ENCODE measurements at places on chromosomes 12 and 14. TPM values are rescaled to one million over a fixed set of nuclear protein-coding genes. Genes with fewer than 3 reads are reported as not detected.

Gene PPP1R36
- total RNA-seq: not detected

Gene DIO3
- total RNA-seq: not detected

Gene DAO
- not detected for total RNA-seq

Gene EIF2S3B
- total RNA-seq: 1.3 TPM

Gene NCAPD2
- total RNA-seq: 40.7 TPM

Gene ZDHHC22
- total RNA-seq: not detected

Gene TAS2R7
- total RNA-seq: not detected

Gene SIX6
- not detected for total RNA-seq

Gene RTN1
- not detected for total RNA-seq

Gene SMIM41
- not detected for total RNA-seq

Gene SLC10A1
- not detected for total RNA-seq

Gene WNT1
- 0.85 TPM for total RNA-seq

Gene LMNTD1
- not detected for total RNA-seq

Gene TSPAN19
- not detected for total RNA-seq

Gene ZNF891
- 5.1 TPM for total RNA-seq

Gene NINJ2
- 1.7 TPM for total RNA-seq

Gene MGP
- 3.1 TPM for total RNA-seq

Gene SLC2A14
- total RNA-seq: 2.5 TPM

Gene GPR84
- total RNA-seq: not detected

Gene AICDA
- 0.18 TPM for total RNA-seq

Gene IL23A
- total RNA-seq: 16.3 TPM

Gene PPM1H
- total RNA-seq: 0.42 TPM

Gene PIANP
- 0.88 TPM for total RNA-seq

Gene DNAJC22
- not detected for total RNA-seq

Gene CDKN1B
- total RNA-seq: 180 TPM

Gene DTX1
- total RNA-seq: 11.2 TPM

Gene RIPK3
- total RNA-seq: 59.6 TPM

Gene RNASE4
- total RNA-seq: 0.46 TPM

Gene MEG3
- total RNA-seq: not detected

Gene ESRRB
- total RNA-seq: 0.23 TPM

Gene KLHL33
- total RNA-seq: 0.07 TPM

Gene ANO2
- not detected for total RNA-seq

Gene RDH16
- total RNA-seq: 1.1 TPM

Gene FIGNL2
- 1.6 TPM for total RNA-seq

Gene RHEBL1
- total RNA-seq: 5.3 TPM

Gene TRIM9
- 0.93 TPM for total RNA-seq

Gene IL26
- not detected for total RNA-seq

Gene CEBPE
- total RNA-seq: 0.53 TPM

Gene CLEC4C
- not detected for total RNA-seq

Gene LRRC43
- 0.66 TPM for total RNA-seq

Gene NID2
- total RNA-seq: 0.42 TPM

Gene RTL1
- not detected for total RNA-seq

Gene LRRC10
- total RNA-seq: not detected

Gene BCL7A
- total RNA-seq: 6.7 TPM

Gene BDKRB2
- 0.06 TPM for total RNA-seq

Gene AMN
- total RNA-seq: 8.3 TPM

Gene TCL1B
- not detected for total RNA-seq

Gene TESPA1
- 196 TPM for total RNA-seq

Gene RNF41
- 26.3 TPM for total RNA-seq

Gene ZNF641
- 39.8 TPM for total RNA-seq

Gene LALBA
- total RNA-seq: not detected

Gene SNAPC1
- total RNA-seq: 6.4 TPM

Gene RFX4
- not detected for total RNA-seq

Gene SERPINA5
- total RNA-seq: 0.92 TPM
